Stimulated activated CD8-positive, alpha-beta memory T cell treated with anti-CD3 and anti-CD28 coated beads, Interleukin-2, amount 100 ng/mL, for 48 hours (primary cell): ENCODE measurements at places on chromosomes 5 and 9.

- DNase-seq: no peak
Observed at GRCh38 chr9:115615821-115616665, 498.1 kb upstream of the TNC start.

- DNase-seq: no peak
Observed at GRCh38 chr5:120255214-120255613, 208.9 kb upstream of the PRR16 start.

DNA sequence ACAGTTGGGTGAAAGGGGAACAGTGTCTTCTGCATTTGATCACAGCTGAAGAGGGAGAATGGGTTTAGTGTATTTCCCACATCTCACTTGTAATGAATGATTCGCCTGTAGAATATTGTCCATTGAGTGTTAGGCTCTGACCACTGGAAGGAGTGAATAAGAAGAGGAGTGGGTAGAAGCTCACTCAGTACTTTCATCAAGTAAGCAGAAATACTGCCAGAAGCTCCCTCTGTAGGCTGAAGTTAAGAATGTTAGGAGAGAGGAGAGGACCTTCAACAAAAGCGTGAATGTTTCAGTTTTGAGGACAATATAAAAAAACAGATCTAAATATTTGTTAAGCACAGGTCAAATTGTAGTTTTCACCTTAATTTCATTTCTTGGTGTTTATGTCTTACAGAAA is 27.5 kb downstream of the FSD1L start:
- DNase-seq: no peak

DNA sequence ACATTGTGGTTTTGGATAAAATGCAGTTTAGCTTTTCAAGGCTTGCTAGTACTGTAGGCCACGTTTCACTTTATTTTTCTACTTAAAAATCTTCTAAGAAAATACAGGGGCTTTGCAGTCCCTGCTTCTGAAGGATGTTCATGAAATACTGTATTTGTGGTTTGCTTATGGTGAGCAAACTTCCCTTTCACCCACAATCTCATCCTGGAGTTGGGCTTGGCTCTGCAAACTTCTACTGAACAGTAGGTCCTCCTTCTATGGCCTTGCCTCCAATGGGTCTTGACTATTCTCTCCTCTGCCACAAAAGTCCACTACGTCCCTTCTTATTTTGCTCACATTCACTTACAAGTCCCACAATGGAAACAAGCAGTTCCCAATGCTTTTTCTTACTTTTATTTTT is 502.7 kb upstream of the KLF4 start:
- no peak for DNase-seq

DNA sequence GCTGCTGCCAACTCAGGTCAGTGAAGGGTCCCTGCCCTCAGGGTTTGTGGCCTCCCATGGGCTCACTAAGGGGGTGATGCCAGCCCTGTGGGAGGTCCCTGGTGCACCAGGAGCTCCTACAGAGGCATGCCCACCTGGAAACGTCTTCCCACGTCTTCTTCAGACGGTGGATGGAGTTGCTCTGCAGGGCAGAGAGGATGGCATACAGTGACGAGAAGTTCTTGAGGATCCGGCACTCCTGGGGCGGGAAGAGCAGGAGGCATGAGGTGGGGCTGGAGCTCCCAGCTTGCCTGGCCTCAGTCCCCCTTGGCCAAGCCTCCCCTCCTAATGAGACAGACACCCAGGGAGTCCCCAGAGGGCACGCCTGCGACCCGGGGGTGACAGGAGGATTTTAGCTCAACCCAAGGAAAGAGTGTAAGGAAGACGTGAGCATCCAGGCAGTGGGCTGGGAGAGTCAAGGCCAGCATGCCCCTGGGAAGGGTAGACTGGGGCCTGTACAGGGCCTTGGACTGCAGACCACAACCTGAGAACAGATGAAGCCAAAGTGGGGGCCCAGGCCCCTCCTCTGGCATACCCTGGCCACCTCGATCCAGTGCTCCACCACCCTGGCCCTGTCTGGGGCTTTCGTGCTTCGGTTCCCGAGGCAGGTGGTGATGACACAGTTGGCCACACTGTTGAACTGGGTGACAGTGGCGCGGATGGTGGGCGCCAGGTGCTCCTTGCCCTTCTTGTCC is 14.4 kb downstream of the RALGDS start:
- DNase-seq: no peak

DNA sequence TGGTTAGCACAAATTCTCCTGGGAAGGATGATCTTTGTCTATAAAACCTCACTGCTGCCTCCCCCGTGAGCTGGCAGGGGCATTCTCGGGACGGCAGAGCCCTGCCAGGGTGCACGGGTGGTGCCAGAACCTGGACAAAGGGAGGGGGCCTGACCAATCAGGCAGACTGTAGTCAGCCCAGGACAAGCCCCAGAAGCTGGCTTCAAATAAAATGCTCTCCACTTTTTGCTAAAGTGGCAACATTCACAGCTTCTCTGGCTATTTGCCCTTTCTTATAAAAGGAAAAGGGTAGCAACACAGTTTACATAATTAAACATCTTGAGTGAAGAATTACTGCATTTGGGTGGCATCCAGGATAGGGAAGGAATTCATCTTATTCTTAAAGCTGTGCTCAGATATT is 14.4 kb downstream of the IL9 start:
- DNase-seq: no peak

- DNase-seq: no peak
Observed at GRCh38 chr5:57175551-57176309, 1.9 kb downstream of the GPBP1 start.
